ENCODE measurements at places on chromosomes 4 and X.
A peak's percentile ranks its signal among the peaks of the same experiment; 100 is the strongest.

DNA sequence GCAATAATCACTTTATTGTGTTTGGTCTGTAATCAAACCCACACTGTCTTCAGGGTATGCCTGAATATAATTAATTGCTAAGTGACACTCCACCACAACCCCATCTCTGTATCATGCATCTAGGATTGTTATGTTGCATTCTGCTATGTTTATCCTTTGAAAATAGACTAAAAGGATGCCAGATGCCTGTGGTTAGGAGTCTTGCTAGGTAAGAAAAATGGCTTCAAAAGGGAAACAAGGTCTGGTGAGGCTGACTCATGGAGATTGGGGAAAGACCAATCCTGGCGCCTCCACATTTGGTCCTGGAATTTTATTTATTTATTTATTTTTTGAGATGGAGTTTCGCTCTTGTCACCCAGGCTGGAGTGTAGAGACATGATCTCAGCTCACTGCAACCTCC lies 360.5 kb upstream of the SLC7A11 start:
- no peak for DNase-seq

GRCh38 chr4:78661921-78662521 lies 110.5 kb downstream of the ANXA3 start:
- DNase-seq = no peak

DNA sequence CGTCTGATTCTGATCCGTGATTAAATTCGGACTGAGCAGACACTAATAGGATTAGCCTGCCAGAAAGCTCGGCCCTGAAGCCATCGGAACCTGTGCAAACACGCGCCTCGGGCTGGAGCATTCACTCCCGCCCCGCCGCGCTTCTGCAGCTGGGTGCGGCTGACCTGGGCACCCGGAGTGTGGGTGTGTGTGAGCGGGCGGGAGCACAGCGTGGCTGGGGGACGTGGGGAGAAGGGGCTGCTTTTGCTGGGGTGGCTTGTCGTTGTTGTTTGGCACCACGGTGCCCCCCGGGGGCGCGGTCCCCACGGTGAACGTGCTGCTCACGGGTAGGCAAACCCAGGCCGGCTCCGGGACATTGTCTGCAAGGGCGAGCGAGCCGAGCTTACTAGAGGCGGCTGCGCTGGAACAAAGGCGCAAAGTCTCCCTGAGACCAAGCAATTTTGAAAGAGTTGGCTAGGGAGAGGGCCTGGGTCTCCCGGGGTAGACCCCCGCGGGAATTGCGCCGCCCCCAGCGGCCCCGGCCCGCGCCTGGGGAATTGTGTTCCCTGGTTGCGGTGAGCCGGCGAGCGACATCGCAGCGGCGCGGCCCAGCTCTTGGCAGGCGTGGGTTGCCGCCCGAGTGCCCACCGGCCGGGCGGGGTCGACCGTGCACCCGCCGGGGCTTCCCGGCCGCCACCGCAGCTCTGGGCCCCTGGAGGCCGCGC lies 1.4 kb downstream of the MAMLD1 start:
- no peak for DNase-seq

DNA sequence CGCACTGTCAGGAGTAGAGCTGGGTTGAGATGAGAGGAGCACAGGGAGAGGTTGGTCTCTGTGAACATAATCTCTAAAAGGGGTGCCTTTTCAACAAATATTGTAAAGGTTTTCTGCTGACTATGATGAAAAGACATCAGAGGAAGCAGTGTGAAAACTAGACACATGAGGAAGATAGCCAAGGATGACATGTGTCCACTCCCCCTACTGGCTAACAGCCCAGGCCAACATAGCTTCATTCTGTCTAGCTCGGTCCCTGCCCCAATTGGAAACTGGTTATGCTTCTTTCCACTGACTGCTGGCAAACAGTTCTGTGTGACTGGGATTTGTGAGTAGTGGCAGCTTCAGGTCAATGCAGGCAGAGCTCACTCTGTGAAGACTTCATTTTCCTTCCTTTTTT lies 115.4 kb upstream of the ESX1 start:
- DNase-seq = no peak

- no peak for DNase-seq
Observed at GRCh38 chr4:28209371-28209924, 1348.8 kb downstream of the STIM2 start.

- DNase-seq = no peak
Observed at GRCh38 chr4:13476915-13477314, 7.2 kb downstream of the RAB28 start.

DNA sequence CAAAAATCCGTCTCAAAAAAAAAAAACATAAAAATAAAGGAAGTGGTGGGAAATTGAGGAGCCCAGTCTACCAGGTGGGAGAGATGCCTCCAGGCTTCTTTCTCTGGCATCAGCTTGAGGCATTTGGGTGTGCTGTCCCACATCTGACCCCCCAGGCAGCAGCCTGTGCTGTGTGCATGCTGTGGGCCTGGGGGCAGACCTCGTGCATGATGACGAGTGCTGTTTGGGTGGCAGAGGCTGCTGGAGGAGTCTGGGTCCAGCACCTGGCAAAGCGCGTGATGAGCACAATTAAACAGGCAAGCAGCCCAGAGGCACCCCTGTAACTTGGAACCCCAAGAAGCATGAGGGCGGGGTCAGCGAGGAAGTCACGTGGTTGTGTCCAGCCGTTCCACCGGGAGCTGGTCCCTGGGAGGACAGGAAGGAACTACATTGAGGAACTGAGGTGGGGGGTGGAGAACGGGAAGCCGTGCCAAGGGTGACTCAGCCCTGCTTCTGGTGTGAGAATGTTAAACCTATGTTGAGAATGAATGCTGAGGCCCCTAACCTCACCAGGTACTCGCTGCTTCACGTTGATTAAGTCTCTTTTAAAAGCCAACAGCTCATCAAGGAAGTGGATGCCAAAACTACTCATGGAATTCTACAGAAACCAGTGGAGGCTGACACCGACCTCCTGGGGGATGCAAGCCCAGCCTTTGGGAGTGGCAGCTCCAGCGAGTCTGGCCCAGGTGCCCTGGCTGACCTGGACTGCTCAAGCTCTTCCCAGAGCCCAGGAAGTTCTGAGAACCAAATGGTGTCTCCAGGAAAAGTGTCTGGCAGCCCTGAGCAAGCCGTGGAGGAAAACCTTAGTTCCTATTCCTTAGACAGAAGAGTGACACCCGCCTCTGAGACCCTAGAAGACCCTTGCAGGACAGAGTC lies 6.1 kb downstream of the TACC3 start:
- no peak for DNase-seq

DNA sequence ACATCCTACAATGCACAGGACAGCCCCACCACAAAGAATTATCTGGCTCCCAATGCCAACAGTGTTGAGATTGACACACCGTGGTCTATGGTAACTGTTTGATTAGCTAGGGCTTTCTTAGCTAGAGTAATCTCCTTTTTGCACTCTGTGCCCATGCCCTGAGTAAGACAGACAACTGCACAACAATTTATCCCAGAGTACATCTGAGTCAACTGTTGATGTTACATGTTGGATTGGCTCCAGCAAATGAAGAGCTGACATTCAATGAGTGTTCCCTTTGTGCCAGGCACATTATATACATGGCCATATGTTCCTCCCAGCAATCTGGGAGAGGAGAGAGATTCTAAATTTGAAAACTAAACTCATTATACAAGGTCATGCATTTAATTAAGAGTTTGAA lies 3.9 kb upstream of the FAM9C start:
- no peak for DNase-seq

GRCh38 chrX:25527156-25527555 lies 511.4 kb upstream of the ARX start:
- no peak for DNase-seq

- no peak for DNase-seq
Observed at GRCh38 chr4:2179717-2180116, 62.2 kb downstream of the HAUS3 start.

- DNase-seq = no peak
Observed at GRCh38 chr4:80202741-80203553, 5.6 kb downstream of the PRDM8 start.

DNA sequence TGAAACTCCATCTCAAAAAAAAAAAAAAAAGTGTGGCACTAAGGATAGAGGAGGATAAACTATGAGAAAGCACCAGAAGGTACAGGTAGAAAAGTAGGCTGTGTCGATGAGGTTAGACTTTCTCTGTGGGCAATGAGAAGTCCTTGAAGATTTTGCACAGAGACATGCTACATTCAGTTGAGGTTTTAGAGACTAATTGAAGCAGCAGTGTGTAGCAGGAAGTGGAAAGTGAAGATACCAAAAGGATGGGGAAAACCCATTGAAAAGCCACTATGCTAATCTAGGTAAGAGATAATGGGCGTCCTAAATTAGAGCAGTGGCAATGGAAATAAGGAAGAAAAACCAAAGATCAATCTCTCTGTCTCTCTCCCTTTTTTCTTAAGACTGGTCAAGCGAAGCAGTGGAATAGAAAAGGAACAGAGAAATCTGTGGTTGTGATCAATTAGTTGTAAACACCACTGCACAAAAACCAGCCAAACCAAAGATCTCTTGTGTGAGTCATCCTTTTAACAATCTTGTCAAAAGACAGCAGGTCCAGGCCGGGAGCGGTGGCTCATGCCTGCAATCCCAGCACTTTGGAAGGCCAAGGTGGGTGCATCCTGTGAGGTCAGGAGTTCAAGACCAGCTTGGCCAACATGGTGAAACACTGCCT lies 3.5 kb downstream of the SPINK2 start:
- DNase-seq = no peak

- DNase-seq = no peak
Observed at GRCh38 chrX:21975812-21976211, 35.3 kb downstream of the SMS start.

GRCh38 chrX:3514996-3515395 lies 168.5 kb upstream of the MXRA5 start:
- no peak for DNase-seq

GRCh38 chr4:152408514-152409327 lies 127.2 kb downstream of the FBXW7 start:
- DNase-seq = no peak

- DNase-seq = no peak
Observed at GRCh38 chrX:107742700-107743191, 32.8 kb downstream of the TSC22D3 start.

GRCh38 chrX:153761863-153762262 lies 2.2 kb upstream of the PLXNB3 start:
- DNase-seq = no peak

DNA sequence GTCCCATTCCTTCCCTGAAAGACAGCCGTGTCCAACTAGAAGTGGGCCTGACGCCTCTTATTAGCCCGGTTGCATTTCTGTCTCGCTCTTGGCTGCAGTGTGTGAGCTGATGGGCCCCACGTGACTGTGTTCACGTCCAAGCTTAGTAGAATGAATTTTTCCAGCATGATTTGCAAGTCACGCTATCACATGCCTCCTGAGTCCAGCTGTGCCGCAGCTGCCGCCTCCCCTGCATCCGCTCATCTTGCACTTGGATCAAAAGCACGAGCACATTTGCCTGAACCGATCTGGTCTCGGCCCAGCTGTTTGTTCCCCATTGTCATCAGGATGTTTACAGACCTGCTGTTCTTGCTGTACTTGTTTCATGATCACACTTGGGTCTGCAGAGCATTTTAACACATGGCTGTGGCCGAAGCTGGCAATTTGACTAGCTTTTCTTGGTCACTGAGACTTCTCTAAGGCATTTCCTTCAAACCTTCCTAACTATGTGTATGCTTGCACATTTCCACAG lies 126.5 kb downstream of the KIT start:
- DNase-seq = no peak

DNA sequence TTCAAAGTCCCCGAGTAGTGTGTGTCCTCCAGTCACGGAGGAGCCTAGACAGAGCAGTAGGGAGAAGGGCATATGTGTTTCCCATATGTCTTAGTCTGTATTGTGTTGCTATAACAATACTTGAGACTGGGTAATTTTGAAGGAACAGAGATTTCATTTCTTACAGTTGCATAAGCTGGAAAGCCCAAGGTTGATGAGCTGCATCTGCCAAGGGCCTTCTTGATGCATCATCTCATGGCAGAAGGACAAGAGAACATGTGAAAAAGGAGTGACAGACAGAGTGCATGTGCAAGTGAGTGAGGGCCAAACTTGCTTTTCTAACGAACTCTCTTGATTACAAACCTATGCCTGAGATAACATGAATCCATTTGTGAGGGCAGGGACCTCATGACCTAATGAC lies 243.4 kb downstream of the ARHGAP10 start:
- DNase-seq = no peak

DNA sequence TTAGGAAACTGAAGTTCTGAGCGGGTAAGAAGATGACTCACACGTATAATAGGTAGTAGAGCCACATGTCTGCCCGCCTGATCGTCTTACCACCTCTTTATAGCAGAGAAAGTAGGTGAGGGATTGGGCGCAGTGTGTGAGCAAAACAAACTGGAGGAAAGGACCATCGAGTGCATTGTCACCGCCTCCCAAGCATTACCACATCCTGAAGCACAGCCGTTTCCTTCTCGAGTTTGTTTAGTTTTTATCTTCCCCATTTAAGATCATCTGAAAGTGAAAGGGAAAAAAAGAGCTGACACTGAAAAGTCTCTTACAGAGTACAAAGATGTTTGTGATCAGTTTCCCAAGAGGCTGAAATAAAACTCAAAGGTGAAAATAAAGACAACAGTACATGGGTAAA lies 14.8 kb downstream of the PDK3 start:
- DNase-seq = peak; percentile 20

DNA sequence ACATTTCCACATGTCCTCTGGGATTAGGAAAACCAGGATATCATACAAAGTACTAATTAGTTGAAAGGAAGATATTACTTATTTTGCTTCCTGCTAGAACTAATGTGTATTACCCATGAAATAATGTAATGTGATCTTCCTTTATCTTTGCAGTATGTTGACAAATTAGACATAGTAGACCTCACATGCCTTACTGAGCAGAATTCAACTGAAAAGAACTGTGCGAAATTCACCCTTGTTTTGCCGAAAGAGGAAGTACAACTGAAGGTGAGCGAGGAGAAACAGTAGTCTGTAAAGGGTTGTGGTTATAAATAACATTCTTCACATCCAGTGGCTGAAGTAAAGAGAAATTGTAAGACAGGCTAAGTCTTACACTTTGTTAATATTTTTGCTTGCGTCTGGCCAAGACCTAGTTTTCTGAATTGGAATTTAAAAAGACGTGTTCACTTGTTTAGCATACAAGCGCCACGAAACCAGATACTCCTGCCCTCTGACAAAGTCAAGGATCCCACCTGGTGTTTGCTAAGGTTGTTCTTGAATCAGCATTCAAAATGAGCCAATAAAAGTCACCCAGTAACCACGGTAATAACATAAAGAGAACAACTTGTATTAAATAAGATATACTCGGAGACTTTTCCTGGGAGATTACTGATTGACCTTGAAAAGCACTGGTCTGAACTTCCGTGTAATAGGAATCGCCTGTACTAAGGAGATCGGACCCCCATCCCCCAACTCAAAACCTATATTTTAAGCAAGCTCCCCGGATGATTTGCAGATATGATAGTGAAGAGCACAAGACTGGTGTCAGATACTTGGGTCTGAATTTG lies 16.9 kb downstream of the STAP1 start:
- DNase-seq = no peak

- DNase-seq = no peak
Observed at GRCh38 chr4:168540503-168541265, 43.8 kb downstream of the PALLD start.

- DNase-seq = no peak
Observed at GRCh38 chrX:113384628-113385027, 544.0 kb upstream of the AMOT start.

DNA sequence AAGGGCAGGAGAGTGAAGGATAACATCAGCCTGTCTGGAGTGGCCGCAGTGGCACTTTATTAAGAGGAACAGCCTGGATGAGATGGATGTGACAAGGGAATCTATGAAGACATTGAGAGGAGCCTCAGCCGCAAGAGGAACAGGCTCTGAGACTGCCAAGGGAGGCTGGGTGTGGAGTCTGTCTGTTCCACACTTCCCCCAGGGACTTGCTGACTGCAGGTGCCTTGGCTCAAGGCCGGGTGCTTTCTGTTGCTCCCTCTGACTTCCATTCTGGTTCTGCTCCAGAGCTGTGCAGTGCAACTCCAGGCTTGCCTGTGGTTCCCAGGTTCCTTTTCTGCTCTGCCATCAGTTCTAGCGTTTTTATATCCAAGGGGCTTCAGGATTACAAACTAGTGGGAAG lies 54.6 kb downstream of the FRMPD3 start:
- no peak for DNase-seq
